Mesenteric fat pad (tissue), 1 donor: ENCODE measurements at places on chromosomes 16 and 17. TPM values are rescaled to one million over a fixed set of nuclear protein-coding genes. Genes with fewer than 3 reads are reported as not detected.

The SOST gene
- total RNA-seq = not detected

DNA sequence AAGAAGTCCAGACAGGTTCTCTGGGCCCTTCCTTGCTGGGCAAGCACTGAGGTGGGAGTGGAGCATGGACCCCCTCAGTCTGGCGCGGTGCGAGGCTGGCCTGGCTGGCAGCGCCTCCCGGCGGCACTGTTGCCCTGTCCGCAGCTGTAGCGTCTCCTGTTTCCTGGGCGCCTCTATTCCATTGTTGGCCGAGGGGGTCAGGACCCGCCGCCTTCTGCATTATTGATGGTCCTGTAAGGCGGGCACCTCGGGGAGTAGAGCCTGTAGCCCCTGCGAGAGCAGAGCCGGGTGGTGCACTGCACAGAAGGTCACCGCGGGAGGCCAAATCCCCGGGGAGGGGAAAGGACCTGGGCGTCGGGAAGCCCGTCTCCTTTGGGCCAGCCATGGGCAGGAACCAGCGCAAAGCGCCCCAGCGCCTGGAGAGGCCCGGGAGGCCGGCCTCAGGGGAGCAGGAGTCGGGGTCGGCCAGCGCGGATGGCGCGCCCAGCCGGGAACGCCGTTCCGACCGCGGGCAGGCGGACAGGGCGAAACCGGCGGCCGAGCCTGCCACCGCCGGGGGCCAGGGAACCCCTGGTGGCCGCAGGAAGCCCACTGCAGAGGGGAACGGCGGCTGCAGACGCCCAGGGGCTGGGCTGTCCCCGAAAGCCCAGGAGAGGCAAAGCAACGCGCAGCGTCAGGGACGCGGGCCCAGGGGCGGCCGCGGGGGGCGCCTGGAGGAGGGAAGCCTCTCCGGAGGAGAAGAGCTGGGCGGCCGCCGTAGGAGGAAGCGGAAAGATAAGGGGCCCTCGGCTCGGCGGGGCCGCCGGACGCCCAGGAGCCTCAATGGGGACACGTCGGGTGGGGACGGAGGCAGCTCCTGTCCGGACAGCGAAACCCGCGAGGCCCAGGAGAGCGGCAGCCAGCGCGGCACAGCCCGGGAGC, at the start of gene MYO15B:
Gene MYO15B (plus strand): TSS at position 126 of the 921 bp plus-strand sequence. CDS start 258 bp downstream, at position 384.
- no peak for DNase-seq

The STX1B gene
- 1.5 TPM for total RNA-seq

The NPIPA2 gene
- total RNA-seq = 7.4 TPM

- no peak for DNase-seq
Observed at GRCh38 chr16:4882000-4882632, 34.8 kb downstream of the UBN1 start.

DNA sequence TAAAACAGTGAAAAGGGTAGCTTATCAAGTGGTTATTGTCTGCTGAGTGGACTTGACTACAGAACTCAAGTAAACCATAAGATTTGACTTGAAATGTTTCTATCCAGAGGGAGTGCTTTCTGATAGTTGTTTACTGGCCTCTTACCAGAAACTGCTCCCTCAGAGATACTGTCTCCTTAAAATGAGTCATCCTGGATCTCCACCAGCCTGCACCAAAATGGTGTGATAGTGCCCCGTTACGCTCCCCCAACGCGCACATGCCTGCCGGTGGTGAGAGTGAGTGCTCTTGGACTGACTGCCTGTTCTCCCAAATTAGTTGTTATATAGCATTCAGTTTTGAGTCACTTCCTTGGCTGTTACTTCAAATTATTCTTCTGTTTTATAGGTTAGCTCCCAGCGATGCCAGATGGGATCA, 22.9 kb downstream of the PRCD start:
- DNase-seq = no peak

DNA sequence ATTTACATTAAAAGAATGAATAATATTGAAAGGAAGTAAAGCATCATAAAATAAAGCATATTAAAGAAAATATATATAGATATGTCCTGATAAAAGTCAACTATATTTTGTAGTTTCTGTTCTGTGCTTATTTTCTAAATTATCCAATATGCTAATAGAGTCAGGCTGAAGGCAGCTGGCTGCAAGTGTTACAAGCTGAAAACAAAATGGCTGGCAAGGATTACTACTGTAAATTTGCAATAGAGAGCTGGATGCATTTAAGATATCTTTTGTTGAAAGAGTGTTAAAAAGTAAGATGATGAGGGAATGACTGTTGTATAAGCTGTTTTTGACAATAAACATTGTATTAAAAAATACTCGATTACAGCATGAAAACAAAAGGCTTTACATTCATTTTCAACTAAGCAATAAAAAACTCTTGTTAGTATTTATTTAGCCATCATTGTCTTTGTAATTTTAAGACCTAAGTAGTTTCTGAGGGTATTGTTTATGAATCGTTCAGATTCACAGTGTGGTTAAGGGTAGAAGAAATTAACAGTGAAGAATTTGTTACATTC, 76.3 kb downstream of the TANC2 start:
- no peak for DNase-seq

DNA sequence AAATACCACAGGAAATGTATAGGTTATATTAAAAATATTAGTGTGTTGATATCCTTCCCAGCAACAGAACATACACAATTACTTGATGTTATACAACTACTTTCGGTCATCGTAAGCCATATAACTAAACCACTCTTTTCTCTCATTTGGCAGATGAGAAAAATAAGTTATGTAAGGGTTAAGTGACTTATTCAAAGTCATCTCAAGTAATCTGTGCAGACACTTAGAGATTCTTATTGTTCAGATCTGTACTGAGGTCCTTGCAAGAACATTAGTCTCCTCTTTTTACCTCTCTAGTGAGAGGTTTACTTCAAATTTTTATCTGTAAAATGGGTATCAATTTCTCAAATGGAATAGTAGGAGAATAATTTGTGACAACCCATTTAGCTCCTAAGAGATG, 15.0 kb downstream of the NACA2 start:
- DNase-seq = no peak

DNA sequence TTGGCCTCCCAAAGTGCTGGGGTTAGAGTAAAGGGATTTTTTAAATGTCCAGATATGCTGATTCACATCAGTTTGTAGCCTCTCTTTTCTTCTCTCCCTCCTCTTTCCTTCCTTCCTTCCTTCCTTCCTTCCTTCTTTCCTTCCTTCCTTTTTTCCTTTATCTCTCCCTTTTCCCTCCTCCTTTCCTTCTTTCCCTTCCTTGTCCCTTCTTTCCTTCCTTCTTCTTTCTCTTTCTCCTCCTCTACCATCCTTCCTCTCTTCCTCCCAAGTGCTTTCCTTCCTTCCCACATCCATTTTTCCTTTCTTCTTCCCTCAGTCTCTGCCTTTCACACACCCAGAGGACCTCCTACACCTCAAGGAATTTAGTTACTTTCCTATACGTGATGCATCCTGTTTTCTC, 671.8 kb downstream of the HS3ST4 start:
- no peak for DNase-seq

The FKBP10 gene
- total RNA-seq = 35.7 TPM

DNA sequence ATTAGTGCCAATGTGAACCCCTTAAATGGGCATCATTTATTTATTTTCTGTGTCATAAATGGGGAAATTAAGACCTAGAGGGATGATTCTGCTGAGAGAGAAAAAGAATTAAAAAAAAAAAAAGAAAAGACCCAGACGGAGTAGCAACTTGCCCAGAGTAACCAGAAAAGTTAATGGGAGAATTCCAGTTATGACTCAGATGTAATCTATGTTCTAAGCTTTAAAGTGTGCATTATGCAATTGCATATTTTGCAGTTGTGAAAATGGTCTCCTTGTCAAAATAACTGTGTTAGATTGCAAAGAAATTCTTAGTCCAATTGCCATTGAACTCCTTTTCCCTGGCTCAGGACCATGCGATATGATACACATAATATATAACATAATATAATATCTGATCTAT, 38.6 kb upstream of the TBX2 start:
- no peak for DNase-seq

- DNase-seq = no peak
Observed at GRCh38 chr17:41734139-41734948, at the start of gene HAP1. TSS of gene HAP1 (minus strand) at chr17:41734643. CDS start at chr17:41734634, 9 bp downstream.

- DNase-seq = no peak
Observed at GRCh38 chr17:57294629-57295501, 38.5 kb downstream of the MSI2 start.

DNA sequence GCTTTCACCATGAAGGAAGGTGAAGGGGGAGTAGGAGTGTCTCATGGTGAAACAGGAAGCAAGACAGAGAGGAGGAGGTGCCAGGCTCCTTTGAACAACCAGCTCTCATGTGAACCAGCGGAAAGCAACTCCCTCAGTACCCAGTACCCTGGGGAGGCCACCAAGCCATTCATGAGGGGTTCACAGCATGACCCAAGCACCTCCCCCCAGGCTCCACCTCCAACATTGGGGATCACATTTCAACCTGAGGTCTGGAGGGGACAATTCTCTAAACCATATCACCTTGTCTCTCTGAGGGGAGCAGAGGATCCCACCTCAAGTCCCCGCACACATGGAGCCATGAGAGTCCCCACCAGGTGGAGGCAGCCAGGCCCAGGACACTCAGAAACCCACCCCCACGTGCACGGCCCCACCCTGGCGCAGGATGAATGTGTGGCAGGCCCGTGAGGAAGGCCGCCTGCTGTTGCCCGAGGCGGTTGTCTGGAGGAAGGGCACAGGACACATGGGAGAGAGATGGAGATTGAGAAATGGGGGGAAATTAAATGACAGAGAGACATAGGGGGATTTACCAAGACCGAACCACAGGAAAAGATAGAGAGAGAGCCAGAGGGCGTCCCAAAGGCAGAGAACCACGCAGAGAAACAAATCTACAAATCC, 85.9 kb downstream of the TMEM132E start:
- DNase-seq = no peak

- no peak for DNase-seq
Observed at GRCh38 chr16:11620243-11621003, 33.7 kb upstream of the LITAF start.

DNA sequence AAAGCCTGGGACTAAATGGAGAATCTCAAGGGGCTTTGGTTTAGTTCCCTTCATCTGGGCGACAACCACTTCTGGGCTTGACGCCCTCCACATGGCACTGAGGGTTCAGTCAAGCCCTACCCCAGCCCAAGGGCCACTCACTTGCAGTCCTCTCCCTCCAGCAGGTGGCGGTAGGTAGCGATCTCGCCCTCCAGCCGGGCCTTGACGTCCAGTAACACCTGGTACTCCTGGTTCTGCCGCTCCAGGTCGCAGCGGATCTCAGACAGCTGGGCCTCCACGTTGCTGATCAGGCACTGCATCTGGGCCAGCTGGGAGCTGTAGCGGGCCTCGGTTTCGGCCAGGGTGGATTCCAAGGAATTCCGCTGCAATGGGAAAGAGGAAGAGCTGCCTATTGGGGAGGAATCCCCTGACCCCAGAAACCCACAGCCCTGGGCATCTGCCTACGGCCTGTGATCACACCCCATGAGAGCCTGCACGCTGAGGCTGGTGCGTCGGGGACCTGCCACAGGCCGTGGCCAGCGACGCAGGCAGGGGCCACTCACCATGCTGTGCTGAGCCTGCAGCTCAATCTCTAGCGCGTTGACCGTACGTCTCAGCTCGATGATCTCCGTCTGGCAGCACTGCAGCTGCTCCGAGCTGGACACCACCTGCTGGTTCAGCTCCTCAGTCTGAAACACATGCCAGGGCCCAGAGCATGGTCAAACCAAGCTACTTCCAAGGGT, 2.7 kb downstream of the KRT36 start:
- no peak for DNase-seq

- no peak for DNase-seq
Observed at GRCh38 chr17:5467416-5467815, 1.4 kb downstream of the DHX33 start.

The VTN gene
- 2.1 TPM for total RNA-seq

- DNase-seq = peak; percentile 95
Observed at GRCh38 chr16:55480228-55480655, 1.2 kb downstream of the MMP2 start.

The SEC14L5 gene
- total RNA-seq = 0.35 TPM

GRCh38 chr17:41415411-41415810, 9.0 kb downstream of the KRT37 start:
- no peak for DNase-seq

GRCh38 chr16:11232852-11233726, 22.9 kb downstream of the SOCS1 start:
- no peak for DNase-seq

- no peak for DNase-seq
Observed at GRCh38 chr16:53433509-53433908, 762 bp upstream of the RBL2 start.

DNA sequence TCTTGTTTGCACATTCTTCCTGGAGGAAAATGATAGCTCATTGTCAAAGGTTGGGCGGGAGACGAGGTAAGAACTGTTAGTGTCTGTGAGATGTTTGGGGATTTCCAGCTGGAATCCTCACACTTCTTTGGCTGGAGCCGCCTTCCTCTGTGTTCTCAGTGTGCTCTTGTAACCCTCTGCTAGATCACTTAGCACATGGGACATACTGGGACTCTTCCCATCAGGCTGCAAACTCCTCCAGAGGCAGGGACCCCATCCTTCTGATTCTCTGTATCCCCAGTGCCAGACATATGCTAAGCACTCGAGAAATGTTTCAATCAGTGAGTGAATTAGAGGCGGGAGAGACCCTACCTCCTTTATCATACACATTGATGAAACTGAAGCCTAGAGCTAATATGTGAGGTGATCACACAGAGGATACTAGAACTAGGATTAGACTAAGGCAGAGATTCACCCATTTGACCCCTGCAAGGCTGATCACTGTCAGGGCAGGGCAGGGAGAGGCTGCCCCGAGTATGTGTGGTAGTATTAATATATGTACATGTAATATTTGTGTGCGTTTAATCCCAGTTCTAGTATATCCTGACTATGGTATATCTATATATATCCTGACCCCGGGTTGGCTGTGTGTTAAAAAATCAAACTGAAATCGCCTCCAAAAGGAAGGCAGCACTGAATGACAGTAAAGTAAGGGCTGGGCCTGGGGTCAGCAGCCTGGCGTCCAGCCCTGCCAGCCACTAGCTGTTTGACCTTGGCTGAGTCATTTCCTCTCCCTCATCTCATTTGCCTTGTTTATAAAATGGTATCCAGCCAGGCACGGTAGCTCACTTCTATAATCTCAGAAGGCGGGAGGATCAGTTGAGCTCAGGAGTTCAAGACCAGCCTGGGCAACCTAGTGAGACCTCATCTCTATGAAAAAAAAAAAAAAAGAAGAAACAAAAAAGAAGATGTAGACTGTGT, 75.5 kb upstream of the TBX2 start:
- no peak for DNase-seq

DNA sequence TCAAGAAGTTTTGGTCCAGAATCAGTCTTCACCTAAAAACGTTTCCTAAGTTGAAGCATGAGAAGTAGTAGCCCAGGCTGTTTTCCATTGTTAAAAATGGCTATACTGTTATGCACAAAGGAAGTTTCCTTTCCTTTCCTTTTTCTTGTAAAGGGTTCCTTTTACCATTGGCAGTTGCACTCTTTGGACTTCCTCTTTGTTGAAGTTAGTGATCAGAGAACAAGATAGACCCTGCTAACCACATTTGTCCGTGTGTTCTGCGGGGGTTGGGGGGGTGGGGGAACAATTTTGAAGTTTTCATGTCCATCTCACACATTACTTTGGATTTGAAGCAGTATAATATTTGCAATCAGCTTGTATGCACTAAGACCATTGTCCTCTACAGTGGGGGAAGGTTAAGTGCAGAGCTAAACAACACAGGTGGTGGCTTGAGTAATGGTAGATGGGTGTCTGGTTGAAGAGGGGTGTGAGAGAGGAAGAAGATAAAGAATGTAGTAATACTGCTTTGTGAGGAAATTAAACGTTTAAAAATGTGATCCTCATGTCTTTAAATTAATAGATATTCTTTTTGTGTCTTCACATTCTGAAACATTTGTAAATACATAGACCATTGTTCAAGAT, 1.4 kb downstream of the LPCAT2 start:
- DNase-seq = no peak

The ABCC11 gene
- total RNA-seq = 0.22 TPM
